ENCODE measurements at places on chromosomes 6 and 20.

GRCh38 chr20:34624629-34625028, 52.3 kb downstream of the PIGU start:
- no peak for DNase-seq

DNA sequence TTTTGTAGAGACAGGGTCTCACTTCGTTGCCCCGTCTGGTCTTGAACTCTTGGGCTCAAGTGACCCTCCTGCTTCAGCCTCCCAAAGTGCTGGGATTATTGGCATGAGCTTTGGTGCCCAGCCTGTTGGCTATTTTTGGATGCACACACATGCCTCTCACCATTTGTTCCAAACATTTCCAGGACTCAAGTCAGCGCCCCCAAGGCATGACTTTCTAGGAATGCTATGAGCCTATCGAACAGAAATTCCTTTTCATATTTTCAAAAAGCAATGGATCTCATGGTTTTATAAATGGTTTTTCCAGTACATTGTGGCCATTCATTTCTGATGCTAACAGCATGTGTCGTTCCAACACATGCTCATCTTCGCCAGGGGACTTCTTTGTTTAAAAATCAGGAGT, 119.3 kb upstream of the NAA20 start:
- DNase-seq = no peak

- DNase-seq = no peak
Measured at GRCh38 chr6:111482188-111482958, 645 bp downstream of the REV3L start.

GRCh38 chr6:135667691-135668455, 170.3 kb upstream of the AHI1 start:
- no peak for DNase-seq

- no peak for DNase-seq
Measured at GRCh38 chr6:1991332-1991878, 254.0 kb downstream of the GMDS start.

- no peak for DNase-seq
Measured at GRCh38 chr6:163962627-163963117, 548.2 kb downstream of the QKI start.

GRCh38 chr6:44025226-44025625, 102.0 kb downstream of the MRPL14 start:
- no peak for DNase-seq

- no peak for DNase-seq
Measured at GRCh38 chr6:153047386-153047785, 44.9 kb upstream of the MTRF1L start.

DNA sequence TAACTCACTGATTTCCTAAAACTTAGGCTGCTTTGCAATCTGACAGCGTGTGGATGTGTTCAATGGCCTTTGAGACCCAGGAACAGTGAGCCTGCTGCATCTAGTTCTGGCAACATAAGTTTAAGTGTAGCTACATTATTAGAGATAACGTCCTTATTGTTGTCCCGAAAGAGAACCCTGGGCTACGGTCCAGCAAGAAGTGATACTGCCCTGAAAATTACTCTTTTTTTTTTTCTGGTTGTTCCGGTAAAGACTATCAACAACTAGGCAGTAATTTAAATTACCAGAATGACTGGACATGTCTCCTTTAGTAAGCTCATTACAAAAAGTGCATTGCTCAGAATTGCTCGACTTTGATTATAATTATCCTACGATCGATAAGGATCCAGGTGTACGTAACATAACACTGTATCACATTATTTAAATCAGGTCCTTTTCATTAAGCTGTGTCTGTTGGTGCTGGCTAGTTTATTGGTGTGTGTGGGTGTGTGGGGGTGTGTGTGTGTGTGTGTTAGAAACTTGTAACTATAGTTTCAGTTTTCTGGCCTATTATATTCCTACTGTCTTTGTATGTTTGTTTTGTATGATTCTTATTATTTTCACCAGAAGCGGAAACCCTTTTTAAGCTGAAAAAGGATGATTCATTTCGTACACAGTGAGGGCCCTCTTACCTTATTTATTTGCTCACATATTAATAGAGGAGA, 3.0 kb downstream of the TSHZ2 start:
- DNase-seq = no peak

- DNase-seq = no peak
Measured at GRCh38 chr20:4571759-4572531, 149.8 kb upstream of the PRND start.

- DNase-seq = no peak
Measured at GRCh38 chr6:21780679-21781078, 187.1 kb downstream of the SOX4 start.

GRCh38 chr6:63347599-63347998, 27.8 kb upstream of the LGSN start:
- no peak for DNase-seq

DNA sequence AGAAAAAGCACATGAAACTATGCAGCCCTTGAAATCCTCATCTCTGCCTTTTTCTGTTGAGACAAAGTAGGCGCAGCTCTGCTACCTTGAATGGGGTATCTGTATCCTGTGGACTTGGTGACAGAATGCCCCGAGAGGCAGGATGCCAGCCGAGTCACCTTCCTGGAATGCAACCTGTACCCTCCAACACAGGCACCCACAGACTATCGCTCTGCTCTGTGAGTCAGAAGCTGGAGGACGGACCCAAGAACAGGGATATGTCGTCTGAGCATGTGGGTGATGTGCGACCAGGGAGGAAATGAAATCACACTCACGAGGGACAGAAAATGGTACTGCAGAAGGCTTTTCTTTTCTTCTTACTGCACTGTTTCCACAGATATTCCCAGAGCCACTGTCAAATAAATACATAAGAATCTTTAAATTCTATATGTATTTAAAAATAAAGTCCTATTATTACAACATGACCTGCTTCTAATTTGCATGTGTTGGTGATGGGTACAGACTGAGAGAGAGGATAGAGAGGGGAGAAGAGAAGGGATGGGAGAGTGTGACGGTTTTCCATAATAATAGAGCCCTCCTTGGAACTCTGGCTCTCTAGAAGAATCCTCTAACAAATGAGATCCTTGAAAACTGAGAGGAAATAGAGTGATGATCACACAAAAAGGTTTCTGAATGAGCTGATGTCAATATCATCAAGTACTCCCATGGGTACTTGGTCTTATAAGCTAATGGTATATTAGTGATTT, 308.1 kb downstream of the FOXC1 start:
- no peak for DNase-seq

- no peak for DNase-seq
Measured at GRCh38 chr6:36104836-36105235, 25.5 kb upstream of the MAPK13 start.

GRCh38 chr6:145067430-145067829, 667.9 kb downstream of the EPM2A start:
- DNase-seq = no peak

GRCh38 chr6:47405273-47405672, 72.3 kb upstream of the CD2AP start:
- no peak for DNase-seq

DNA sequence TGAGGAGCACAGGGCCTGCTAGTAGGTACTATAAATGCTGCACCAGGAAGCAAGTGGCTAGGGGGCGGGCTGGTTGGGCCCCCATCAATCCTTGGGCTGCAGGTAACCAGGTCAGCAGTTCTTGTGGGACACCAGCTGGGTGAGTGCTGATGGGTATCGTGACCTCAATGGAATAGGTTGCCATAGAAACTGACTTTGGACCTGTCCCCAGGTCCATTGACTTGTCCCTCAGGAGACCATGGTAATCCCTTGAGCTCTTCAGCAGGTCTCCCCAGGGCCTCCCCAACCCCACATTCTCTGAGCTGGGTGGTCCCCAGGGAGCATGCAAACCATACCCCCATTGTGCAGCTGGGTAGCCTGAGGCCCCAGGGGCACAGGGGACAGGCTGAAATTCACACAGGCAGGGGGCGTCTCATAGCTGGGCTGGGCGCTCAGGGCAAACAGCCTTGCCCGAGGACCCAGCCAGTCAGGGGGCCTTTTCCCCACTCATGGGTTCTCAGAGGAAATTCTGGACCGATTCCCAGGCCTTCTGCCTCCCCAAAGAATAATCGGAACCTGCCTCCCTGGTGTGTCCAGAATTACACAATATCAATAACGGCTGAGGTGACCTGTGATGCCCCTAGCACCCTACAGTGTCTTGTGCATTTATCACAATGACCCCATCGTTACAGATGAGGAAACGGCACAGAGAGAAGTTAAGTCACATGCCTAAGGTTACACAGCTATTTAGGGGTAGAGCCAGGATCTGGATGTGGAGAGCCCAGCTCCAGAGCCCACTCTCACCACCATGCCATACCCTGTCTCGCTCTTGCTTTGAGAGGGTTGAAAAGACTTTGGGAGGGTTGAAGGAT, 35.9 kb downstream of the SRC start:
- DNase-seq = no peak

DNA sequence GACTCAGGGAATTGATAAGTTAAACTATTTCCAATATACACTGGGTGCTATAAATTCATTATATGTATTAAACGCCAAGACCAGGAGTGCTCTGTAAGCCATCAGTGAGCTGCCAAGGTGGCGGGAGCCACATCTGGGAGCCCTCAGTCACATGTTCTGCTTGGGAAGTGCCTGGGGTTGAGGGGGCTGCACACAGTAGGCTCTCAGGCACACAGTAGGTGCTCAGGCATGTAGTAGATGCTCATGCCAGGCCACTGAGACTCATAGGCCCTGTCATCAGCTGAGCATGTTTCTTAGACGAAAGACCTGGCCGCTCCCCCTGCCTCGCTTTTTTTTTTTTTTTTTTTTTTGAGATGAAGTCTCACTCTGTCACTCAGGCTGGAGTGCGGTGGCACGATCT, 83.3 kb upstream of the BHLHE23 start:
- no peak for DNase-seq

GRCh38 chr6:45661661-45662060, 283.9 kb upstream of the SUPT3H start:
- DNase-seq = no peak

DNA sequence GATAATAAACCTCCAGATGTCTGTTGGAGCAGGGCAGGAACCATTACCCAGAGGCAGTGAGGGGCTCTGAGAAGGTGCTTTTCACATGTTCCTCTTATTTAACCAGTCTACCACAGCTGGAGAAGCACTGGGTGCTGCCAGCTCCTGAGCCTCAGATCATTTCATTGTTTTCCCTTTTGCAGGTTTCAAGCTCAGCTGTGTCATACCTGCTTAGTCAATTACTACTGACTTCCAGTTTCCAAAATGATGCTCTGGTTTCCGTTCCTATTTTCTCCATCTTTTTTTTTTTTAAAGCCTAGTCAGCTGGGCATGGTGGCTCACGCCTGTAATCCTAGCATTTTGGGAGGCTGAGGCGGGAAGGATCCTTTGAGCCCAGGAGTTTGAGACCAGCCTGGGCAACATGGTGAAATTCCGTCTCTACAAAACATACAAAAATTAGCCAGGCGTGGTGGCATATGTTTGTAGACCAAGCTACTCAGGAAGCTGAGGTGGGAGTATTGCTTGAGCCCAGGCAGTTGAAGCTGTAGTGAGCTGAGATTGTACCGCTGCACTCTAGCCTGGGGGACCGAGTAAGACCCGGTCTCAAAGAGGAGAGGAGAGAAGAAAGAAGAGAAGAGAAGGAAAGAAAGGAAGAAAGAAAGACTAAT, 6.7 kb downstream of the FLOT1 start:
- no peak for DNase-seq

GRCh38 chr20:6715401-6715941, 52.0 kb upstream of the BMP2 start:
- DNase-seq = no peak

GRCh38 chr6:166005944-166006899, 161.4 kb downstream of the TBXT start:
- DNase-seq = no peak

DNA sequence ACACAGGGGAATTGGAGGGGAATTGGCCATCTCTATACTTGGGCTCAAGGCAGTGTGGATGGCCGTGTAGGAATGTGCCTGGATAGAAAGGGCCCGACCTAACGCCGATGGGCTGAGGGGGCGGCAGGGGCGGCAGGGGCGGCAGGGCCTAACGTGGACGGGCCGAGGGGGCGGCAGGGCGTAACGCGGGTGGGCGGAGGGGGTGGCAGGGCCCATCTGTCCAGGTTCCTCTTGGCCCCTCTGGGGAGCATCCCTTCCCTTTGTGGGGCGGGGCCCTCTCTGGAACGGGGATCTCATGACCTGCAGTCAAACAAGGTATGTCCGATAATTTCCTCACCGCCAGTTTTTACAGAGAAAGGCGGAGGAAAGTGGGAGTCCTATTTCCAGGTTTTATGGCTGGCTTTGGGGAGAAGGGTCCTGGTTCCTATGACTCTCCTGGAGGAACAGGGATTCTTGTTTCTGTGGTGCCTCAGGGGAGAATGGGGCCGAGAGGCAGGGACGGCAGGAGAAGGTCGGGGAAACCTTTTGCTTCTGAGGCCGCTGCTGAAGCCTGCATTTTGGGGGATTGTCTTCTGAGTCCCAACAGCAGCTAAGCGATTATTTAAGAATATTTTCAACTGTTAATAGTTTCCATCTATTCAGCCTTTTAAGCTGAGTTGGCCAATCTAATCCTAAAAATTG, 100.8 kb upstream of the FRMD1 start:
- no peak for DNase-seq

- no peak for DNase-seq
Measured at GRCh38 chr6:153976921-153977693, 61.9 kb upstream of the OPRM1 start.

GRCh38 chr6:168390749-168391420, 50.1 kb upstream of the SMOC2 start:
- DNase-seq = no peak

DNA sequence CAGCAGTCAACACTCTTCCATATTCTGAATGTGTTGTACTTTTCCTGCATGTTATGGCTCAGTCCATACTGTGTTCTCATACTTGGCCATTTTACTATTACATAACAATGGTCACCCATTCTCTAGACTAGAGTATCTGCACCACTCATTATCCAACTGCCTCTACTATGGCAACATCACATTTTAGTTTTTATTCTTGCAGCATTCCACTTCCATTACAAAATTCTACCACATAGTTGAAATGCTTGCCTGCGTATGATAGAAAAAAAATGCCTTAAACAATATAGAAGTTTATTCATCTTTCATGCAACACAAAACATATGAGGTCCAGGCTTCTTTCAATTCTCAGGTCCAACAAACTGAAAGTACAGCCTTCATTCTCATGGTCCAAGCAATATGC, 128.0 kb downstream of the TENT5A start:
- no peak for DNase-seq

- DNase-seq = no peak
Measured at GRCh38 chr6:18362058-18362561, 25.0 kb upstream of the RNF144B start.

DNA sequence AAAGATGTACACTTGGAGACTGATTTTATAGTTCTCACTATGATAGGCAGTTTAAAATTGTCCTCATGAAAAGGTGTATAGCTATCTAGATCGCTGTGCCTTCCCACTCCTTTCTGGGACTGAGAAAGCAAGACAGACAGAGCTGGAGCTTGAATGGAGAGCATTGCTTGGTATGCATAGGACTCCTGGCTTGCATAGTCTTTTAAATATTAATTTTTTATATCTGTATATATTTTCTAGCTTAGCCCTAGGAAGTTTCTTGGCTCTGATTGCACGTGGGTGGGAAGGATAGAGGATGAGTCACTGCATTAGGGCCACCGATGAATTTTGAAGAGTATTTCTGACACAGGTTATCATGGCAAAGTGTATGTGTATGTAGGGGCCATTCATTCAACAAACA, 150.0 kb upstream of the SPACA1 start:
- no peak for DNase-seq
